ENCODE measurements at places on chromosomes 1 and 21.

GRCh38 chr21:18178509-18178908, 66.1 kb upstream of the CHODL start:
- DNase-seq, result no peak

DNA sequence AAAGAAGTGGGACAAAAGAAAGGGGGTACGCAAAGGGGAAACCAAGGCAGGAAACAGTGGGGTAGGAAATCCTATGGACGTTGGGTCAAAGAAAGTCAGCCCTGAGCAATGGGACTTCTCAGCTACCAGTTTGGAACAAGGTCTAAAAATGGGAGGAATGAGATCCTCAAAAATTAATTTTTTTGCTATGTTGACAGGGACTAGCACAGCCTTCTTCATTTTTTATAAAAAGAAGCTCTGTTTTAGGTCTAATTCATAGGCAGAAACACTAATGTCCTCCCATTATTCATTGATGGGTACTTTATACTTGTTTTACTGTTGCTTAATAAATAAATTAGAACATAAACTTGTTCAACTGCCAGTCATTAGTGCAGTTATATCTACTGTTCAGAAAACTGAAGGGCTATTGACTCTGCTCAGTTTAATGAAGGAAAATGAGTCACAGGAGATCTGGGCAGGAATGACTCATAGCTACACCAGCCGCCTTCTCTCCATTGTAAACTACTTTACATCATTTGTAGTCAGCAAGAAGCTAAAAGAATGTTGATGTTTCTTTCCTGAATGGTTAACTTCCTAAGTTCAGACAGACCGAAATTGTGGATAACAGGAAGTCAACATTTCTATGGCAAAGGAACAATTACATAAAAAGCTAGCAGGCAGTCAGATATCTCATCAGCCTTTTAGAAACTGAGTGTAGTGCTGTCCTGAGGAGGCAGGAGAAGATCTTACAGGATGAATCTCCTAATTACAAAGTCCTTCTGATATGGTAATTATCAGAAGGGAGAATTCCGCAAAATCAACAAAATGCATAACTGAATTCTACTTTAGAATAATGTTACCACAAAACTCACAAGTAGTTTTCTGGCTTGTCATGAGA, 356.4 kb upstream of the PKN2 start:
- DNase-seq, result no peak

DNA sequence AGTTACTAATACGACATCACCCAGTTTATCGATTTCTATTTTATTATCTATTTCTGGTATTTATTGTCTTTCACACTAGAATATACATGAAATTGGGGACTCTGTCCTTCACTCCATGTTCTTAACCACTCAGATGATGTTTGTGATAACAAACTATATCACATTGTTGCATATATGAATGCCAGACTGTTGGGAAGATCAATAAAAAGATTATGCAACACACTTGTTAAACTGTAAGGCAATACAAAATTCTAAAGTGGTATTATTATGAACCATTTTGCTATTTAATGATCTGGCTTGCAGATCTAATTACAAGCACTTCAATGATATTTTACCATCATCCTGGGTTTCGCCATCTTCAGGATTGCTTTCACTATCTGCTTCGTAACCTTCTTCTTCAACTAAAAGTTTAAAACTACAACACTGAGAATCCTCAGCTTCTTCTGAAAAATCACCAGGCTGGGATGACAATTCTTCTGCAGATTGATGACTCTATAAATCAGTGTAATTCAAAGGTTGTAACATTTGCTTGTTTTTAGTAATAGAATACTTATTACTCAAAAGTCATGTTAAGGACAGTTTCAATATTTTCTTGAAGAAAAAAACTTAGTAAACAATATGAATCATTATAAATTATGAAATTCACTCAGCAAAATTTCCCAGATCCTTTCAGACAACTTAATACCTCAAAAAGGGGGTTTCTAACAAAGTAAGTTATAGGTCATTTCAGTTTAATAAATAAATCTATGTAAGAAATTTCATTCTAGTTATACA, 63.9 kb downstream of the LYST start:
- no peak for DNase-seq

DNA sequence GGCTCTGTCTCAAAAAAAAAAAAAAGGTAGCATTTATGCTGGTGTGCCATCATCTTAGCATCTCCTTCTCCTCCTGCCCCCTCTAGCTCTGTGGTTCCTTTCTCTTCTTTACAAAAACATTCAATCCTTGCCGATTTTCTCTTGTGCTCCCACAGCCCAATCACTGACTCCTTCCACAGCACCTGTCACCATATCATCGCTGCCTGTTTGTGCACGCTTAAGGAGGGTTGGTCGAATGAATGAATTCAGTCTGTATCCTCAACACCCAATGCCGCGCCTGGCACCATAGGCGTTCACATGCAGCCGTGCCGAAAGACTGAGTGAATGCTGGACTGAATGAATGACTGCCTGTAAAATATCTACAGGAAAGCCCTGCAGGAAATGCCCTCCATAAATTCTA, 7.9 kb downstream of the RNU5D-1 start:
- DNase-seq, result no peak

GRCh38 chr1:200154069-200154767, 126.7 kb downstream of the NR5A2 start:
- peak; percentile 36 for DNase-seq

GRCh38 chr1:157960773-157961172, 32.7 kb upstream of the KIRREL1 start:
- no peak for DNase-seq

DNA sequence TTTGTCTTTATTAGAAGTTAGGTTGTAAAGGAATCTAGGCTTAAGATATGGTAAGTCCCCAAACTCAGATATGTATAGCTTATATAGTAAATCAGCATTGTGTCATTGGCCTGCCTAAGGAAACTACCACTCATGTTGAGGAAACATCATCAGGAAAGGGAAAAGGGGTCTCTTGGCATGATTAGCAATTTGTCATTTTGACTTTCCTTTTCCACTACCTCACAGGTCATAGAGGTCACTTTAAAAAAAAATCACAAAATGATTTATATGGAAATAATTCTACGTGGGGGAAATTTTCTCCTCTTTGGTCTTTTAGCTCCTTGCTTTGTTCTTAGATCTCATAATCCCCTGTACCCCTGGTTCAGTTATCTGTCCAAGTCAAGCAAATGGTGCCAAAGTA, 213.5 kb downstream of the RPS6KC1 start:
- DNase-seq, result no peak

- no peak for DNase-seq
These were observed 3.1 kb downstream of the GJB4 start for GRCh38 chr1:34762474-34763141.

GRCh38 chr1:220905650-220906560, 26.7 kb downstream of the HLX start:
- no peak for DNase-seq

GRCh38 chr1:167423684-167424619, 94.4 kb downstream of the CD247 start:
- DNase-seq, result no peak

DNA sequence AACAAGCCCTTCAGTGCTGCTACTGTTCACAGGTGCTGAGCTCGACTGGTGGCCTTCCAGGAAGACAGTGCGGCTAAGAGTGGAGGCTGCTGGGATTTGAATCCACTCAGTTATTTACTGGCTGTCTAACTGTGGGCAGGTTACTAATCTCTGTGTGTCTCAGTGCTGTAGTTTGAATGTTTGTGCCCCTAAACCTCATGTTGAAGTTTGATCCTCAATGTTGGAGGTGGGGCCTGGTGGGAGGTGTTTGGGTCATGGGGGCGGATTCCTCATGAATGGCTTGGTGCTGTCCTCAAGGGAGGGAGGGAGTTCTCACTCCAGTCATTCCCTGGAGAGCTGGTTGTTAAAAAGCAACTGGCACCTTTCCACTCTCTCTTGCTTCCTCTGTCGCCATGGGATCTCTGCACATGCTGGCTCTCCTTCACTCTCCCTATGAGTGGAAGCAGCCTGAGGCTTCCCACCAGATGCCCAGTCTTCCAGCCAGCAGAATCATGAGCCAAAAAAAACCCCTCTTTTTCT, 334.8 kb downstream of the RPS6KC1 start:
- DNase-seq, result no peak

DNA sequence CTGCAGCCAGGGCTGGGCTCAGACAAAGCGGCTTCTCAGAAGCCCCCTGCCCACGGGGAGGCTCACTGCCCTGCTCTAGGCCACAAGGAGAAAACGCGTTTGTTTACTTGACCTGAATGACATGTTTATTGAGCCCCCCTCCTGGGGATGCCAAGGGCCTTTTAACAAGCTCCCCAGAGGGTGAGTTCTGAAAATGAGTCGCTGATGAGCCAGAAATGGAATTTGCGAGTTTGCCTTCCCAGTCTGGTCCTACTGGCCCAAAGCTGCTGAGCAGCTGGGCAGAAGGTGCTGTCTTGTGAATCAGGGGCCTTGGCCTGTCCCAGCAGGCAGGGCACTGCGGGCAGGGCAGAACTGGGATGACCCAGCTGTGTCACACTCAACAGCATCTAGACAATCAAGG, 120.6 kb downstream of the SYF2 start:
- no peak for DNase-seq

- DNase-seq, result no peak
These were observed 1.3 kb downstream of the SIPA1L2 start for GRCh38 chr1:232628335-232629249.

DNA sequence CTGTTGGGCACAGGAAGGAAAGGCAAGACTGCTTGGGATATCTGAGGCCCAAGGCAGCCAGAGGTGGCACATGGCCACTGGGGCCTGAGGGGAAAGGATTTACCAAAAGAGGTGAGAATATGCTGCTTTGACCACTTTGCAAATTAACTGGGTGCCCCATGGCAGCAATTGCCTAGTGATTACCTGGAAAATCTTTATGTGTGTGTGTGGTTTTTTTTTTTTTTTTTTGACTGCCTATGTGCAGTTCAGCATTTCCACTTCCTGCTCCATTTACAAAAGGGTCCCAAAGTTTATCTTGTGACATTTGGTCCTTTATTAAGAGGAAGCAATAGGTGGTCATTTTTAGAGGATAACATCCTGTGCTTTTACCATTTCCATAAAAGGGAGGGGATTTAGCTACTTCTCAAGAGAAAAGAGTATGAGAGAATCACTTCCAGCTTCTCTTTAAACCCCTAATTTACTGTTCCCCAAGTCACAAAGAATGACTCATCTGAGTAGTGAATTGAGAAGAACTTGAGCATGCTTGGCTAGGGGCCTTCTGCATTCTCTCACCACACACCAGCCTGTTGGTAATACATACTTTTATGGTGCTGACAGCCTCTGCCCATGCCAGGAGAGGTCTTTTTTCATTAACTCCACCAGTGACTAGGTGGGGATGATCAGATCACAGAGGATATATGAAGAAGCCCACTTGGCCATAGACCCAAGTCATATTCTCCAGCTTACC, 52.1 kb downstream of the SYDE2 start:
- peak; percentile 7 for DNase-seq

DNA sequence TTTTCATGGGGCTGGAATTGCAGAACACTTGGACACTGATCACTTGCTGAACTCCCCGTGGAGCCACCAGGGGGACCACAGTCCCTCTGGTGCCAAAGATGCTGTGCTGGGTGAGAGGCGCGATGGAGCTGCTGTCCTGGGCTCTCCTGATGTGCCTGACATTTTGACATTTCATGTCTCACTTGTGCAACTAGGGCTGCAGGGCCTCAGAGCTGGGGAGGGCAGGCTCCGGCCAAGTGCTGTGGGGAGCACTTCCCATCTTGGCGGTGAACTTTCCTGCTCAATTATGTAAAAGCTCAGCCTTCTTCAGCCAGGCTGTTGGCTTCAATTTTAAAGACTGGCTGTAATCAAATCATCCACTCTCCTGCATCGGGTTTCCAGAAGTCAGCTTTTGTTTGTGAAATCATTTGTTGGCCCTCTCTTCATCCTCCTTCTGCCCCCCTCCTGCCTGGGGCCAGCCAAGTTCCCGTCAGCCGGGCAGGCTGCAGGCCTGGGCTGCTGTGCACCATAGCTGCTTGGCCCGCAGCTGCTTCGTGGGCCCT, 36.8 kb downstream of the KCNAB2 start:
- DNase-seq, result no peak

DNA sequence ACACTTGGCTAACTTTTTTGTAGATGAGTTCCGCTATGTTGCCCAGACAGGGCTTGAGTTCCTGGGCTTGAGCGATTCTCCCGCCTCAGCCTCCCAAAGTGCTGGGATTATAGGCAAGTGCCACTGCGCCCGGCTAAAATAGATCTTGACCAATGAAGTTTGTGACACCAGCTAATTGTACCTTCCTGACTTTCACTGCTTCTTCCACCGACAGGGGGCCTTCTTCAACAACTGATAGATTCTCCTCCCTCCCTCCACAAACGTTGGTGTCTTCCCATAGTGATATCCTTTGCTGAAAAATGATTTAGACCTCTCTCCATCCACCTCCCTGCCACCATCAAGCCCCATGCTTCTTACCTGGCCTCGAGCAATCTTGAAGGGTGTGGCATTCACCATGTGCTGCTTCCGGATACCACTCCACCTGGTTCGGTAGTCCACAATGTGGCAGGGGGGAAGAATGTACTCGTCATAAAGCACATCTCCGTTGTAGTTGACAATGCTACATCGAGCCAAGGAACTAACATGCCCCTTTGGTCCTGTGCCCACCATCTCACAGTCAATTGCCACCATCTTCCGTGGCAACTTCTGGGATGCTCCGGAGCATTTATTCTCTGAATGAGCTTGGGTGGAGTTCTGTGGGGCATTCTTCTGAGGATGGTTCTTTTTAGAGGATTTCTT, 1.6 kb upstream of the METTL25B start:
- DNase-seq, result no peak

DNA sequence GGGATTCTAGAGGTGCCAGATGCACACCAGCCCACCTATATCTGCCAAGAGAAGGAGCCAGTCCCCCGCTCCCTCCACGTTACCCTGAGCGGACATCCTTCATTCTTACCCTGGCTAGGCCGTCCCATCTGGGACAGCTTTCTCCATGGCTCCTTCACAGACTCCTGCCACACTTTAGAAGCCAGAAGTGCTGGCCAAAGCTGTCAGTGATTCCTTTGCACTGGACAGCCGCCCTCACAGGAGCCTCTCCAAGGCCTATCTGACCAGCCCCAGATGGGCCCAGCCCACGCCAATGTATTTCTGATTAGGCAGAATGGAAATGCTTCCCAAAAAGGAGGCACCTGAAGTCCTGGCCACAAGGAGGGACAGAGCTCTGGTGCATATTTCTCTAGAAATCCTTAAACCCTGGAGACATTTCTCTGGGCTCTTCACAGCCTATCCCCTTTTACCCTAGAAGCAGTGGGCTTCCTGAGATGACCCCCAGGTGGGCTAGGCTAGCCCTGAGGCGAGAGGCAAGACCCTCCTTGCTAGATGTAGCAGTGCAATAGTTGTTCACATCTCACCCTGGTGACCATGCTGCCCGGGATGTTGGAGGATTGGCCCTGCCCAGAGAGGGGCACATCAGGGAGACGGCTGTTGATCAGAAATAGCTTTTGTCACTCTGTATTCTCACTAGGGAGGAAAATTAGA, 44.1 kb downstream of the RASSF5 start:
- no peak for DNase-seq

- DNase-seq, result no peak
These were observed 2.7 kb upstream of the LPGAT1 start for GRCh38 chr1:211833174-211833820.

DNA sequence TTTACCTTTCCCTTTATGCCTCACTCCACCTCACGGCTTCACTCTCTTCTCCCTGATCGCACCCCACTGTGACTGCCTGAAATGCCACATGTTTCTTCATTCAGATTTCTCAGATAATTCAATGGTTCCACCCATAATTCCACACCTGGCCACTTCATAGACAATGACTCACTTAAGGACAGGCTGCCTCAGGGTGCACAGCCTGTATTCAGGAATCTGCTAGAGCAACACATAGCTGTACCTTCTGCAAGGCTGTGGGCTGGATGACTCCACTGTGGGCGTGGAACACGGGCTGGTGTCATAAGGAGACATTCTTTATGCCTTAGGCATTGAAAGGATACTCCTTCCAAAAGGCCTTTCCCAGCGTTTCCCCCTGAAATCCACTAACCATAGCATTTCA, 36.1 kb downstream of the L1TD1 start:
- no peak for DNase-seq

All from GM18507 (cell line).